Endothelial cell of umbilical vein (primary cell): ENCODE measurements at places on chromosomes 6 and 20. TPM values are rescaled to one million over a fixed set of nuclear protein-coding genes. Genes with fewer than 3 reads are reported as not detected.
A peak's percentile ranks its signal among the peaks of the same experiment; 100 is the strongest.

- peak; percentile 79 for DNase-seq
These were observed 101.6 kb upstream of the PRSS16 start for GRCh38 chr6:27145731-27146455.

GRCh38 chr6:170152124-170152926 is 138.6 kb downstream of the DLL1 start:
- peak; percentile 21 for DNase-seq

DNA sequence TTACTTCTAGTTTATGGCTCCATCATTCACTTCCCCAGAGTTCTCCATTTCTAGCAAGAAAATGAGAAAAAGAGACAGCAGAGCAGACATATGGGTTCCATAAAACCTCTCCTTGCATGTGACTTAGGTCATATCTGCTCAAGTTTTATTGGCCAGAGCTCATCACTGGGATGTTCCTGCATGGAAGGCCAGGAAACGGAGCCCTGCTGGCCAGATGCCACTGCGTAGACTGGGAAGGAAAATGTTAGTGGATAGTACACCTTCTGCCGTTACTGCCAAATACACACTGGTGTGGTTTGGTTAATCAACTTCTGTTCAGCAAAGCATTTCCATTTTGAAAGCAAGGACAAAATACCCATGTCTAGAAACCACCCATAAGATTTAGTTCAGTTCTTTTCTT is 220.6 kb upstream of the TSHZ2 start:
- no peak for DNase-seq

GRCh38 chr6:51986864-51987263 is 100.5 kb downstream of the PKHD1 start:
- no peak for DNase-seq

DNA sequence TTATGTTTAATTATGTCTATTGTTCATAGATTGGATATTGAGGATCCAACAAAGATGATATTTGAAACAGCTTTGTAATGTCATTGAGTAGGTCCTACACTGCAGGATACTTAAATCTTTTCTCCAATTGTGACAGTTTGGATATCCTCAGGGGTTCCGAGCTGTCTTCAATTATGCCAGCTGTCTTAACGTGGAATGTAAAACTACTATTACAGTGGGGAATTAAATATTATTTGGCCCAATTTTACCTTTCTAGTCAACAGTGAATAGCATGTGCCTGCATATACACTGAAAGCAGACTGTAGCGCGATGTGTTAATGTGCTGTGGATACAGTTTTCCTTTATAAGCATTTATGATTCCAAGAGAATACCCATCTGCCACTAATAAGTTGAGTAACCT is 156.9 kb downstream of the GRIK2 start:
- no peak for DNase-seq

DNA sequence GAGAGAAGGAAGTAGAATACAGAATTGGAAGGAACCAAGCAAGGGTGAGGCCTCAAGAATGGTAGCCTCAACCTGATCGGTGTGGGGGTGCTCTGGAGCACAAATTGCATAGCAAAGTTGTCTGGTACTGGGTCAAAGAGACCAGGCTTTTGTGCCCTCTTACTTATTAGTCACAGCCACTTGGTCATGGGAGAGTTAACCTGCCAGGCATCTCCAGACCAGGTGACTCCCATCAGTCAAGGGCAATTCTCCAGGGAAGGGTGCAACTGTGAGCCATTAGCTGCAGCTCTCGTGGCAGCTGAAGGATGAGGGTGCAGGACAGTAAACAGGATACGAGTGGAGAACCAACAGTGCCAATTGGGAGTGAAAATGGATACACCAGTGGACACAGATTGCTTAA is 47.7 kb upstream of the PLCB4 start:
- DNase-seq, result no peak

Gene NRSN1
- total RNA-seq, result not detected in 2 replicates
